Common myeloid progenitor, CD34-positive (primary cell): ENCODE measurements at places on chromosomes 5 and 9.

- DNase-seq, result no peak
Observed at GRCh38 chr5:52409835-52410234, 377.9 kb upstream of the ITGA1 start.

- no peak for DNase-seq
Observed at GRCh38 chr9:37984672-37985611, 81.0 kb upstream of the SLC25A51 start.

DNA sequence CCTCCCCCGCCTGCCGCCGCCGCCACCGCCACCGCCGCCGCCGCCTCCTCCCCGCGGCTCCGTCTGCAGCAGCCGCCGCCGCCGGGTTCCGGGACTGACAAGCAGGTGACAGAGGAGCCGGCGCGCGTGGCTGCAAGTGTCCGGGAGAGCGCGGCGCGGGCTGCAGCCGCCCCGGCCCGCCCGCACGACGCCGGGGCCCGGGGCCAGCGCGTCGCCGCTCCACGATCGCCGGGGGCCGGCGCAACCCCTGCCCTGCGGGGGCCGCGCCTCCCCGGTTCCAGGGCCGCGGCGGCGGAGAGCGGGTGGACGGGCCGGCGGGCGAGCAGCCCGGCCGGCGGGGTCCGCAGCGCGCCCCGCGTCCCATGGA, 343 bp downstream of the LMX1B start:
- DNase-seq, result no peak

DNA sequence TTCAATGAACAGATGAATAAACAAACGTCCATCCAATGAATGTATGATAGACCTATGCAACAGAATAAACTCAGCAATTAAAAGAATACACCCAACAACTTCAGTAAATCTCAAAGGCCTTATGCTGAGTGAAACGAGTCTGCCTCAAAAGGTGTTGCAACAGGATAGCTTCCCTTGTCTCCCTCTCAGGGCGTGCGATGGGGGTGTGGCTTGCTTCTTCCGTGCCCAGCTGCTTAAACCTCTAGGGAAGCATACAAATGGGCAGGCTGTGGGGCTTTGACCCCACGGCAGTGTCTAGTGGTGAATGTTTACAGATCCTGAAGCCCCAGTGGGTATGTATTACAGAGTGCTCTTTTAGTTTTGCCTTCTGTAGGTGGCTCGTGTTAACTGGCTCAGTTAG, 87.0 kb upstream of the CCL21 start:
- DNase-seq, result no peak

- DNase-seq, result no peak
Observed at GRCh38 chr9:84759300-84759750, 89.8 kb downstream of the NTRK2 start.

DNA sequence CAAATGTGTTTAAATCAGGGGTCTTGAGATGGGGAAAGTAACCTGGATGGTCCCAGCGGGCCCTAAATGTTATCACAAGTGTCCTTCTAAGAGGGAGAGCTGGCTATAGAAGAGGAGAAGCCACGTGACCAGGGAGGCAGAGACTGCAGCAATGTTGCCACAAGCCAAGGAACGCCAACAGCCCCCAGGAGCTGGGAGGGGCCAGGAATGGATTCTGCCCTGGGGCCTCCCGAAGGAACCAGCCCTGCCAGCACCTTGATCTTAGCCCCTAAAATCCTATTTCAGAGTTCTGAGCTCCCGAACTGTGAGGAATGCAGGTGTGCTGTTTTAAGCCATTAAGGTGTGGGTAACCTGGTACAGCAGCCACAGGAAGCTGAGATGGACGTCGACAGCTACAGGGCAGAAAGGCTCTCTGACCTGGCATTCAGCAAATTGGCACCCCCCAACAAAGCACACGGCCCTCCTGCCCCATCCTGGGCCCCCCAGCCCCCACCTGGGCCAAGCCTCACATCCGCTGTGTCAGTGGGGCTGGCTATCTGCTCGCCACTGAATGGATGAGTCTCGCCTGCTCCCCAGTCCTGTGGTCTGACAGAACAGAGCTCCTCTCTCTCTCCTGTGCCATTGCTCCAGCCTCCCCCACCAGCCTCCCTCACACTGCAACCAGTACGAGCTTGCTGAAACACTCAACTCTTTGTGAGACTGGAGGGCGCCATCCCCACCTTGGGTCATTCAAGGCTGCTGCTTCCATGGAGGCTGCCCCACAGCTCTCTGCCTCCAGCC, 78.8 kb downstream of the ADAMTS2 start:
- no peak for DNase-seq

- no peak for DNase-seq
Observed at GRCh38 chr9:74496406-74496805, 729 bp upstream of the RORB start.

DNA sequence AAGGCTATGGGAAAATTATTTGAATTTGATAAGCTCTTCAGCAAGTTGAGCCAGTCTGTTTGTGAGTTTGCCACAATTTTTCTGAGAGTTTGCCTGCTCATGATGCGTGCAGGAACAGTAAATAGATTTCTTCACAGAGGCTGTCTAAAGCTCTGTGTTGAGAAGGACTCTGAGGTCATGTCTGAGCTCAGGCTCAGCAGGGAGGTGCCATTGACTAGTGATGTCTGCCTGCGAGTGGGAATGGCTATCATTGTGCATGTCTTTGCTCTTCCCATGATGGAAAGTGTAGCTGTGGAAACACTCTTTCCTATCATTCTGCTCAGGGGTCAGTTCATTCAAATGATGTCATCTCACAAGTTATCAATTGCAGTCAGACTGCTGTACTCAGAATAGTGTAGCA, 142.8 kb downstream of the RASEF start:
- DNase-seq, result no peak

GRCh38 chr5:177336112-177336511, 15.4 kb downstream of the LMAN2 start:
- DNase-seq, result peak; percentile 83

GRCh38 chr9:27183131-27183530, 74.1 kb downstream of the TEK start:
- DNase-seq, result no peak

DNA sequence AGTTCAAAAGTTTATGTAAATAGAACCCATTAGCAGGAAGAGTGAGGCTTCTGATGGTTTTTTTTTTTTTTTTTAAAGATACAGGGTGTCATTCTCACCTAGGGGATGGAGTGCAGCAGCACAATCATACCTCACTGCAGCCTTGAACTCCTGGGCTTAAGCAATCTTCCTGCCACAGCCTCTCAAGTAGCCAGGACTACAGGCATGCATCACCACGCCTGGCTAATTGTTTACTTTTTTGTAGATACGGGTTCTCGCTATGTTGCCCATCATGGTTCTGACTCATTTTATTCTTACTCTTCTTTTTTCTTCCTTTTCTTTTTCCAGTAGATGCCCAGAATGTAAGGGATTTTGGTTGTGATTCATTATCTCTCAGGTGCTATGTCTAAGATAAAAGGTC, 201.1 kb downstream of the NNT start:
- DNase-seq, result no peak

DNA sequence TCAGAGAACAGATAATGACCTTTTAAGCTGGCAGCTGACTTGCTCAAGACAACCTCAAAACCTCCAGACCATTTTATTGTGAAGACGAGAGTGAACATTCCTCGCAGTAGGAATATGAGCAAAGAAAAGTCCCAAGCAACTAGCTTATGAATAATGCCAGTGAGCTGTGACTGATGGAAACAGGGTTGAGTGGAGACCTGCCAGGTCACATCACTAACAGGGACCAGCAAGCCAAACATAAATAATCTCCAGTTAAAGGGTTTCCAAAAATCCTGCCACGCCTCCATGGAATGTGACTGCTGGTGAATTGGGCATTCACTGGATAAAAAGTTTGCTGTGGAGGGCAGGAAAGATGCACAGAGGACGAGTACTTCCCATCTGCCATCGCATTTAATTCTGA, 185.4 kb downstream of the CRB2 start:
- no peak for DNase-seq

- no peak for DNase-seq
Observed at GRCh38 chr9:16579872-16580432, 290.5 kb downstream of the BNC2 start.

DNA sequence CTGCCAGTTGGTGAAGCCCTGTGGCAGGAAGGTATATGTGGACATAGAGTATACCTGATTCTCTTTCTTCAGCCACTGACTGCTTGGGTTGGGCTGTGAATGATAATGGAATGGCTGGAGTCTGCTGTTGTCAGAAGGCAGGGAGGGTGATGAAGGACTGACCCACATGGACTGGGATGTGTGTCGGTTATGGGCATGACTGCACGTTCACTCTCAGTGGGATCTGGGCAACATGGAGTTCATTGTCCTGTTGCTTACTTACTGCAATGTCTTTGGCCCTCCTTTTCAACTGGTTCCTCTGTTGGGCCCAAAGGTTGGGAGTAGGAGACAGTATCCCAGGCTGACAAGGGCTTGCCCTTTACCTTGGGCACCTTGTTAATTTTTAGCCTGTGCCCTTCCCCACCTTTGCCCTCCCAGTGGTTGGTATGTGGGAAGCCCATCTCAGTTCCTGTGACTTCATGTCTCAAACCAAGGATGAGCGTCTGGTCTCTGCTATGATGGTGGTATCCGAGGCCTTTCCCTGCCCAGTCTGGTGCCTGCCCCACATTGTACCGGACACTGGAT, 34.6 kb downstream of the FAXDC2 start:
- DNase-seq, result no peak

- peak; percentile 9 for DNase-seq
Observed at GRCh38 chr5:167952278-167952995, 339.0 kb upstream of the WWC1 start.

GRCh38 chr9:86637515-86637914, 283.3 kb upstream of the TUT7 start:
- no peak for DNase-seq

DNA sequence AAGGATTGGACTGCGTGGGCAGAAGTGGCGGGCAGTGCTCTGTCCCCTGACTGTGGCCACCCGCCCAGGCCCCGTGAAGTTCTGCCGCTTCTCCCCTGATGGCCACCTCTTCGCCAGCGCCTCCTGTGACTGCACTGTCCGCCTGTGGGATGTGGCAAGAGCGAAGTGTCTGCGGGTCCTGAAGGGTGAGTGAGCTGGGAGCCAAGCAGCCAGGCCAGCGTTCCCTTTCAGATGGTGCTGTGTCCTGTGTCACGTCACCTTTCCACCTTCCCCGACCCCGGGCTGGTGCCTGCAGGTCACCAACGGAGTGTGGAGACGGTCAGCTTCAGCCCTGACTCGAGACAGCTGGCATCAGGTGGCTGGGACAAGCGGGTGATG, 2.3 kb downstream of the WDR38 start:
- no peak for DNase-seq

GRCh38 chr9:21027295-21027694, 4.1 kb downstream of the HACD4 start:
- DNase-seq, result no peak
